ENCODE measurements at places on chromosomes 6 and 20.

- DNase-seq = no peak
Measured at GRCh38 chr20:58135441-58136148, 92.9 kb downstream of the ANKRD60 start.

DNA sequence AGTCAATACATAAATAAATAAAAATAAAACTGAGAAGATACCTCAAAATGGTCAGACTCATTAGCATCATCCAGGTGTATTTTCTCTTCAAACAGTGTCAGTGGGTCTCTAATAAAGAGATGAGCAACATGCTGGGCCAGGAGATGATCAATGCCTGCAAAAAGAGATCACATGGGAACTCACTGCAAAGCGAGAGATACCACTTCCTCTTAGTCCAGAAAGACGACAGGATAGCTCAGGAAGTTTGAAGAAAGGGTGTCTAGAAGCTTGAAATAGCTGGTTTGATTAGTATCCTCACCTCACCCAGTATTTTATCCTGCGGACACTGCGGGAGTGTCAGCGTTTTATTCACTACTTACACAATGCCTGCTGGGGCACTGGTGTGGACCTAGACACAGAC, 38.0 kb downstream of the GCLC start:
- no peak for DNase-seq

GRCh38 chr20:23268792-23269354, 81.7 kb upstream of the NXT1 start:
- peak; percentile 26 for DNase-seq

DNA sequence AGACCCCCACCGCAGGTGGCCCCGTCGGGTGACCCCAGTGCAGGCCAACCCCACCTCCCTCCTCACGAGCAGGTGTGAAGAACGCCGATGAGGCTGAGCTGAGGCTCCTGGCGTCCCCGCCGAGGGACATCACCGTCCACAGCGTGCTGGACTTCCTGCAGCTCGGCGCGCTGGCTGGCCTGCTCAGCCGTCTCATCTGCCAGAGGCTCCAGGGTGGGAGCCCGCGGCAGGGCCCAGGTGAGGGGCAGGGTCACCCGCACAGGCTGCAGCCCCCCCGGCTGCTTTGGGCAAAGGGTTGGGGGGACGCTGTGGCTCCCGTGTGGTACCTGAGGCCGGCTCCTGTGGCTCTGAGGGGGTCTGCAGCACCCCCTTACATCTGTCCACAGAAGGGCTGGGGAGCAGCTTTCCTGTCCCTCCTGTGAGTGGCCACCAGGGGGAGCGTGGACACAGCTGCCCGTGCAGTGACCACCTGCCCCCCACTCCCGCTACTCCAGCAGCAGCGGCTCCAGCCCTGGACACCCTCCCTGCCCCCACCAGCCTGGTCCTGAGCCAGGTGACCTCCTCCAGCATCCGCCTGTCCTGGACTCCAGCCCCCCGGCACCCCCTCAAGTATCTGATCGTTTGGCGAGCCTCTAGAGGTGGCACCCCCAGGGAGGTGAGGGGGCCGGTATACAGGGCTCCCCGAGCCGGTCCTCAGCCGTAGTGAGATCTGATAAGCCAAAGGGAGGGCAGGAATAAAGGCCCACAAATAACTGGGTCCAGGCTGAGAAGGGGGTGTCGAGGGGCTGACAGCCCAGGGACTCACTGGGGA, 16.5 kb downstream of the COL20A1 start:
- DNase-seq = peak; percentile 24

DNA sequence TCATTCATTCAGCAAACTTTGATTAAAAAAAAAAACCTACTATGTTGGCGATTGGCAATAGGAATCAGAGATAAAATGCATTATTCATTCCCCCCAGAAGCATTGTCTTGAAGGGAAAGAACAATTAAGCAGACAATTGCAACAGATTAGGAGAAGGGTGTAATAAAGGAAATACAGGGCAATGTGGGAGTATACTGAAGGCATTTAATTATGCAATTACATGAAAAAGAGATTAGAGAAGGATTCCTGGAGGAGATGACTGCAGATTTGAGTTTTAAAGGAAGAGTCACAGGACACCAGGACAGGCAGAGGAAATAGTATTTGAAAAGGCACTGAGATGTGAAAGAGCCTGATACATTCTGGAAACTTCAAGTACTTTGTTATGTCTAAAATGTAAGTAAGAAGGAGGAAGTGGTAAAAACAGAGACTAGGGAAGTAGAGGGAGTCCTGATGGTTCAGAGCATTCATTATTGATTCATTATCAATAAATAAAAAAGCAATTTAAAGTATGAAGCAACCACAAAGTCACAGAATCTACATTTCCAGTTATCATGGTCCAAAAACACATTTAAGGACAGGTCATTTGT, 43.7 kb downstream of the THEMIS start:
- DNase-seq = no peak

- DNase-seq = no peak
Measured at GRCh38 chr20:40287683-40288082, 401.4 kb downstream of the MAFB start.

DNA sequence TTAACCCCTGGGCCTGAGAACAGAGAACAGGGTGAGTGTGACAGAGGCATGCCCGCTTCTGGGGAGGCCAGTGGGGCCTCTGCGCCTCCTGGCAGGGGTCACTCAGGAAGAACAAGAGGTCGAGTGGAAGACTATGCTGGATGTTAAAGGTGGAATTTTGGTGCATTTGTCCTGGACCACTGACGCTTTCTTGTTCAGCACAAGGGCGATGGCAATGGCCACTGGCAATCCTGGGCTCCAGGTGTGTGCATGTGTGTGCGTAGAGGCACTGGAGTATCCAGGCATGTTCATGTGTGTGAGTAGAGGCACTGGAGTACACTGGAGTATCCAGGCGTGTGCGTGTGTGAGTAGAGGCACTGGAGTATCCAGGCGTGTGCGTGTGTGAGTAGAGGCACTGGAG, 23.5 kb upstream of the NPBWR2 start:
- DNase-seq = no peak

- peak; percentile 84 for DNase-seq
Measured at GRCh38 chr20:45436732-45437485, 21.0 kb downstream of the PIGT start.

GRCh38 chr20:61041481-61041880, 210.6 kb upstream of the CDH4 start:
- no peak for DNase-seq

DNA sequence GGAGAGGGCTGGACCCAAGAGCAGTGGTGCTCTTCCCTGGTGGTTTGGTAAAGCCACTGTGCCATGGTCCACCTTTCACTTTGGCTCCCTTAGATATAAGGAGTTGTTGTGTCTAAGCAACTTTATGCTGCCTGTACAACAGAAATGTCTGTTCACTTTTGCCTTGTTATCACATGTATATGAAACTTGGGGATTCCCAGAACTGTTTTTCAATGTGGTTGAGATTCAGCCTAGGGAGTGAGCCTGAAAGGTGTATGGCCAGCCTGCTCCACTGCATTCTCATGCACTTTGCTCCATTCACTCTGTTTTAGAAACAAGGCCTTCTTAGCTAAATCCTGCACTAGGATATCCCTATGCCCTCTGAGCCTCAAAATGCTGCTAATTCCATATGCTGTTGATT, 234.5 kb upstream of the THEMIS start:
- DNase-seq = no peak

GRCh38 chr6:2733736-2734480, 16.8 kb downstream of the MYLK4 start:
- DNase-seq = no peak

GRCh38 chr6:75025371-75025770, 180.5 kb downstream of the COL12A1 start:
- no peak for DNase-seq

- no peak for DNase-seq
Measured at GRCh38 chr6:150695652-150696051, 96.0 kb downstream of the PLEKHG1 start.

GRCh38 chr6:6923605-6924004, 184.2 kb upstream of the RREB1 start:
- no peak for DNase-seq

GRCh38 chr20:54474046-54474445, 1.3 kb upstream of the DOK5 start:
- no peak for DNase-seq

GRCh38 chr6:109736273-109737025, 45.4 kb downstream of the FIG4 start:
- DNase-seq = peak; percentile 15

DNA sequence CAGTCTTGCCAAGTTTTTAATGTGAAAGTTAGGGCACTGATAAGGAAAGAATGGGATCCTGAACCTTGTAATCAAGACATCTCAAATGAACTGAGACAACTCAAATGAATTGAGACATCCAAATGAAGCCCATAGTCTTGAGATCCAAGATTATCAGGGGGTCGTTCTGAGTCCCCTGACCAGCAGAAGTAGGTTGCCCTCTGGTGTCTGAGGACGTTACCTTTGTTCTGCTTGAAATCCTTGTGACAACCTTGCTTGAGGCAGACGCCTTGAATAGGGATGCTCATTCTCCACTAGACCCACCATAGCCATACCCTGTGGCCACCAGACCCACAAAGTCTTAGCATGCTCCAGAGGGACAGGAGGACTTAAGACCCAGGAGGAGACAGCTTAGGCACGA, 37.7 kb downstream of the ZBTB9 start:
- DNase-seq = no peak

GRCh38 chr6:90083891-90084290, 189.6 kb downstream of the GJA10 start:
- DNase-seq = no peak

GRCh38 chr6:119161438-119161837, 83.0 kb upstream of the FAM184A start:
- no peak for DNase-seq

DNA sequence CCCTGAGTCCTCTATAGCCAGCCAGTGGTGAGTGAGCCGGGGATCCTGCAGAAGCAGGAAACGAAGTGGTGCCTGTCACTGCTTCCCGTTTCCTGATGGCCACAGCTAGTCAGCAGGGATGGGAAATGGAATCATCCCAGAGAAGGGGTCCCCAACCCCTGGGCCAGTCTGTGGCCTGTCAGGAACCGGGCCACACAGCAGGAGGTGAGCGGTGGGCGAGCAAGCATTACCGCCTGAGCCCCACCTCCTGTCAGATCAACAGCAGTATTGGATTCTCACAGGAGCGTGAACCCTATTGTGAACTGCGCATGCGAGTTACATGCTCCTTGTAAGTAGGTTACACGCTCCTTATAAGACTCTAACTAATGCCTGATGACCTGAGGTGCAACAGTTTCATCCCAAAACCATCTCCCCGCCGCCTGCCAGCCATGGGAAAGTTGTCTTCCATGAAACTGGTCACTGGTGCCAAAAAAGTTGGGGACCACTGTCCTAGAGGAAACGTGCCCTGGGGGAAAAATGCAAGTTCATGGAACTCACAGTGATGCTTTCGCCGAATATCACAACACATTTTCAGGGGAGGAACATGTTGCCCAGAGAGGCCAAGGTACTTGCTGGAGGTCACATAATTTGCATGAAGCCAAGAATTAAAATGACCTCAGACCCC, 113.8 kb downstream of the JPH2 start:
- DNase-seq = no peak

DNA sequence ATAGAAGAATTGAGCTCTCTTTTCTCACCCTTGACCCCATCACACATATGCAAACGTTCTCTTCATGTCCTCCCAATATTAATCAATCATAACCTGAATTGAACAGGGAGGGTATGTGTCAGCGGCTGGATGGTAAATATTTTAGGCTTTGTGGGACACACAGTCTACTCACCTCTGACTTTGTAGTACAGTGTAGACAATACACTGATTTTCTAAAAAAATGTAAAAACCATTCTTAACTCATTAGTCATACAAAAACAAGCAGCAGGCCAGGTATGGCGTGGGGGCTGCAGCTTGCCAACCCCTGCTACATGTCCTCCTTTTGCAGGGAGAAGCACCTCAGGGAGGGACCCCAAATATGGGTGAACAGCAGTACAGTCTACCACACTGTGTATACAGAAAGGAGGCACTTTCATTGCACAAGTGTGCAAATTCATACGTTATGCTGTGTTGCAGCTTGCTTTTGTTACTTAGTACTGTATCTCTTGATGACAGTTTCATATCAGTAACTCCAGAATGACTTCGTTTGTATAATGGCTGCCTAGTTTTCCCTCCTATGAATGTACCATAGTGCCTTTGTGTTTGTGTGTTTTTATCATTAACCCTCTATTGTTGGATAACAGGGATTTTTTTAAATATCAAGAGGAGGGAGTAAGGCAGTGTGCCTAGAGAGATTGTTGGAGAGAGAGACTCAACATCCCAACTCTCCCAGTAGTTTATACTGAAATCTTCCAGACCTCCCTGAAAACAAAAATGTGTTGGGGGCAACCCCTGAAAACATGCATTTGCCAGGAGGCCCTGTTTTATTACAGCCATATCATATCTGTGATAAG, 214.3 kb downstream of the ZMYND8 start:
- DNase-seq = no peak

DNA sequence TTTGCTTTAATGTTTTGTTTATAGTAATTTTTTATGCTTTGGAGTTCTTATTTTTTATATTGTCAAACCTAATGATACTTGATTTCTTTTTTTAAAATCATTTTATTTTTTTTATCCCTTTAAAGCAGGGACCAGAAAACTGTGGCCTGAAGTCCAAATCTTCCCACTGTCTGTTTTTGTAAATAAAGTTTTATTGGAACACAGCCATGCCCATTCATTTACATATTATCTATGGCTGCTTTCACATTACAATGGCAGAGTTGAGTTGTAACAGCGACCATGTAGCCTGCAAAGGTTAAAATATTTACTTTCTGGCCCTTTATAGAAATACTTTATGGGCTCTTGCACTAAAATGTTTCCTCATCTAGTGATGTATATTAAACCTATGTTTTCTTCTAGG, 42.3 kb downstream of the PPP1R16B start:
- DNase-seq = no peak

DNA sequence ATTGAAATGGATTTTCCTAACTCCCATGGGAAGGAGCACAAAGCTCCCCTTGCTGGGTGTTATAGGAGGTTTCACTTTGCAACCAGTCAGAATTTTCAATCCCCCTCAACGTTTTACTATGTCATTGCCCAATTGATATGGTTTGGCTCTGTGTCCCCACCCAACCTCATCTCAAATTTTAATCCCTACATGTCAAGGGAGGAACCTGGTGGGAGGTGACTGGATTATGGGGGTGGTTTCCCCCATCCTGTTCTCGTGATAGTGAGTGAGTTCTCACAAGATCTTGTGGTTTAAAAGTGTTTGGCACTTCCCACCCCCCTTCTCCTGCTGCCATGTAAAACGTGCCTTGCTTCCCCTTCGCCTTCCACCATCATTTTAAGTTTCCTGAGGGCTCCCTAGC, 62.9 kb downstream of the ZMYND8 start:
- DNase-seq = no peak

DNA sequence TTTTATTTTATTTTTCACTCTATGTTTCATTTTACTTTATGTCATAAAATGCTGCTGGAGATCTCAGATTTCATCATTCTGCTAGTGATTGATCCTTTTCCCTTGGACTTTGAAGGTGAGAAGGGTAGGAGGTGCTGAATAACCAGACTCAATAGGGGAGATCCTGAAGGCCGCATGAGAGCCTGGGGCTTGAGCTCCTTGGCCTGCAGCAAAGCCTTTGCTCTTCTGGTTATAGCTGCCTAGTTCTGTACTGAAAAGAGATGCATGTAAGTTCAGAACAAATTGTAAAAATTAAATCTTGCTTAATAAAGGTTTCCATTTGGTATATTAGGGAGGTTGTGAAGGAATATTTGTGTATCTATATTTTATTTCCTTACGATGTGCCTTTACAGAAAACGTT, 430.2 kb downstream of the QKI start:
- no peak for DNase-seq

- DNase-seq = no peak
Measured at GRCh38 chr20:61478094-61478493, 226.0 kb downstream of the CDH4 start.

All from fibroblast of skin of scalp (primary cell).